Muscle of leg (tissue), 16 donors: ENCODE measurements at places on chromosomes 2 and 18. TPM values are rescaled to one million over a fixed set of nuclear protein-coding genes. Genes with fewer than 3 reads are reported as not detected.

The AMER3 gene
- total RNA-seq, result 0.09 TPM

The LCT gene
- not detected for total RNA-seq

The HRH4 gene
- 0.09 TPM for total RNA-seq

The KCNIP3 gene
- 5.8 TPM for total RNA-seq

The CKAP2L gene
- 5.5 TPM for total RNA-seq

The CERKL gene
- total RNA-seq, result not detected

The HJURP gene
- total RNA-seq, result 6.2 TPM

The NEURL3 gene
- total RNA-seq, result 0.13 TPM

The TUBA3E gene
- total RNA-seq, result not detected

The SLC39A6 gene
- 37.4 TPM for total RNA-seq

The IL36B gene
- total RNA-seq, result not detected

DNA sequence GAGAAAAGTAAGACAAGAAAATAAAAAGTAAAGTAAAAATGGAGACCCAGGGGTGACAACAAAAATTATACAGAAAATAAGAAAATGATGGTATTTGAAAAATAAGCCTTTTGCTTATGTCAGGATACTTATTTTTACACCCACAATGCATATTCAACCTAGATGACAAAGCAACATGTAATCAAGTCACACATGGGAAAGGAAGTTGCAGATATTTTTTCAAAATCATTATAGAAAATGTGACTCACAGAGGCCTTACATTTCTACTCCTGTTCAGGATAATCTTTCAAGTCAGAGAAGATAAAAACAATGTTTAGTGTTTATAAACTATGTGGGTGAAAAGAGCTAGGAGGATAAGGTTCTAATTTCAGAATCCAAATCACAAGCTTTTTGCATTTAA is 275.3 kb upstream of the UBE2E3 start:
- no peak for DNase-seq

DNA sequence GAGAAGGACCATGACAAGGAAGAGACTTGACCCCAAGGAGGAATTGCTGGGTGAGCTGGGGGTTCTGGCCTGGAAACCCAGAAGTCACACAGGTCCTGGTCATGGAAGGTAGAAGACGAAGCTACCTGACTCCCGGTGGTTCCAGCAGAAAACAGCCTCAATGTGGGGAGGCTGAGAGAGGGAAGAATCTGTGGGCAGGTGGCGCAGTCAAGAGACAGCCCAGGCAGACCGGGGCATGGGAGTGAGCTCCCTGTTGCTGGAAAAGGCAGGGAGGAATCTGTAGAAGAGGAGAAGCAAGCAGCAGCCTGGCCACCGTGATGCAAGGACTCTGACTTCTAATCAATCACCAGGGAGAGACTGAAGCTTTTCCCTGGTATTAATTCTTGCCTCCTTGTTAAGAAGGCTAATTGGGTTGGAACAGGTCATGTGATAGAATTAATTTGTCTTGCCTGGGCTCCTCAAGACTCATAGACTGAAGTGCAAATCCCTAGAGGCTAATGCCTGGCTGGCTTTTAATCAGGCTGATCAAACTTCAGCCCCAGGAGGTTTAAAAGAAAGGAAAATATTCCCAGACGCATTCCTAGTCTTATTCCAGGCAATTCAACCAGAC is 30.1 kb downstream of the CNGA3 start:
- no peak for DNase-seq

DNA sequence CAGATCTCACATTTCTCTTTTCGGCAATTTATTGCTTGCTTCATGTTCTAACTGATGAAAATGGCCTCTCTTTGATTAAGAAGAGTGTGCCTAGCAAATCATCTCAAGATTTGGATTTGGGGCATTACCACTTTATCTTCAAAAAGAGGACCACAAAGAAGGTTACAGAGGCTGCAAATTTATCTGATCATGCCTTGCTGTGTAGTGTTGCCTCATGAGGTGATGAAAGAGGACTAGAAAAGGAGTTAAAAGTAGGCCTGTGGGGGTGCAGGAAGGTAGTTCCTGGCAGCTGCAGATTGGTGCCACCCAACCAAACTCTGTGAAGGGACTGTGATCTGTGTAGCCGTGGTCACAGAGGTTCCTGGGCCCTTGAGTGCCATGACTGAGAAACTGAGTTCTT is 69.2 kb downstream of the PRELID3A start:
- no peak for DNase-seq

- no peak for DNase-seq
Observed at GRCh38 chr2:205696927-205697441, 14.7 kb downstream of the NRP2 start.

DNA sequence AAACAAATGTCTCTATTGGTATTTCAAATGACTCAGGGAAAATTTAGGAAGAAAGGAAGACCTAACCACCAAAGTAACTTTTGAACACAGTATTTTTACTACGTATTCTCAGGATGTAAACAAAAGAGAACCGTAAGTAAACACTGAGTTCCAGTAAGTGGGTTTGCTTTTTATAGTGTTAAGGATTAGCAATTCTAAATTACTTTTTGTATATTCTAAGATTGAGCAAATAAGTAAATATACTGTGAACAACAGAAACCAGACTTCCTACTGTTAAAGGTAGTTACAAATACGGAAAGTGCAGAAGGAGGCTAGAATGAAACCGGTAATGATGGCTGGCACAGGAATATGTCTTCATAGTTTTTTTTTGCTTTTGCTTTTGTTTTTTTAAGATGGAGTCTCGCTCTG is 31.5 kb downstream of the SESTD1 start:
- no peak for DNase-seq

DNA sequence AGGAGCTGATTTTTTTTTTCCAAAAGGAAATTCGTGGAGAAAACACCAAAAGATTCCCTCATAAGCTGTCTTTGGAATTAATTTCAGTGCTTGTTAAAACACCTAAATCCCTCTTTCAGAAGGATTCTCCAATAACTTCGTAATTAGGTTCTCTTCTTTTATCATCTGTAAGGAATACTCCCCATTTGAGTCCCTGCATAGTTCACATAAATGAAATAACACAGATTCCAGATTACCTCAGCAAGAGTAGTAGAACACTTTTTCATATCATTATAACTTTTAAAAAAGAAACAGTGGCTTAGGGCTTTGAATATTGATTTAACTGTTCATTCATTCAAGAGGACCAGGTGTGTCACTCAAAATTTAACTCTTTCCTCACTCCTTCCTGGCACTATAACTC is 55.5 kb downstream of the ARHGAP28 start:
- DNase-seq, result no peak

GRCh38 chr2:241898463-241899270 is 29.1 kb downstream of the RTP5 start:
- no peak for DNase-seq

GRCh38 chr2:209348433-209348832 is 75.4 kb upstream of the MAP2 start:
- no peak for DNase-seq

DNA sequence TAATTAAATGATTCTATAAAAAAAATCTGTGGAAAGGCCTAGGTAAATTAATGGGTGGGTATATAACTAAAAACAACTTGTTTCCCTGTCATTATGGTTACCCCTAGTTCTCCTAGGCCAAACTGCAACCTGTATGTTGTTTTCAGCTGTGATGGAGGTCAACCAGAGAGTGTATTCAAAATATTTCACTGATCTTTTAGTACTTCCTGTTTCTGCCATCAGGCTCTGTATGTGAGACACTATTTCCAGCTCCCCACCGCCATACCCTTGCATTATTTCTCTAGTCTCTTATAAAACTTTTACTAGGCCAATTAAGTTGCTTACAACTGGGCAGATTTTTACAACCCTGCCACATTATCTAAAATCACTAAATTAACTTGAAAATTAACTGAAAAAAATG is 21.0 kb upstream of the CDKL4 start:
- no peak for DNase-seq

- peak; percentile 28 for DNase-seq
Observed at GRCh38 chr2:22382479-22383169, 1002.4 kb upstream of the KLHL29 start.

DNA sequence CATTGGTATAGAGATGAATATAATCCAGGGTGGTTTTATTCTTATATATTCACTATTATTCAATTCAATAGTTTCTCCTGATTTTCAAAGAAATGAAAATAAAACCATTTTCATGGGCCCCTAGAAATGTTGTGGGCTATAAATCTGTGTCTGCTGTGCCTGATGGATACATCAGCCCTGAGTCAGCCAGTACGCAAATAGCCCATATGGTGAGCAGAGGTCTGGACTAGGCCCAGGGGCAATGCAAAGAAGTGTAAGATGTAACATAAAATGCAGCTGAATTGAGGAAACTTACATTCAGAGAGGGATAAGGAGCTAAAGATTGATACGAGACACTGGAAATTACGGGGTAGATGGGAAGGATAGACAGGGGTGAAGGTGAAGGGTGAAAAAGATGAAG is 122.5 kb downstream of the MAIP1 start:
- no peak for DNase-seq

GRCh38 chr2:208983486-208983885 is 440.4 kb upstream of the MAP2 start:
- DNase-seq, result no peak

DNA sequence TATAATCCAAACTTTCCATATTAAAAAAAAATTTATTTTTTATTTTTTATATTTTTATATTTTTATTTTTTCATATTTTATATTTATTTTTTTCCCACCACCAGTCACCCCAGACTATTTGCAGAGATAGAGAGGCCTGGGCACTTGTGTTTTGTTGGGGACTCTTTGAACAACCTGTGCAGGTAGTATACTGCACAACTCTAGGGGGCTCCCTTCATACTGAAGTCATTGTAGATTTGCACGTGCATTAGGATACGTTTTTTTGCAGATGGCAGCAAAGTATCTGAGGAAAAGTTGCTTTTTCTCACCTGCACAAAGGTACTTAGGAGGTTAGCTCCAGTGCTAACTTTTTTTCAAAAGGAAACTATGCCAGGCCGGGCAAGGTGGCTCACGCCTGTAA is 73.9 kb upstream of the TANC1 start:
- DNase-seq, result no peak

DNA sequence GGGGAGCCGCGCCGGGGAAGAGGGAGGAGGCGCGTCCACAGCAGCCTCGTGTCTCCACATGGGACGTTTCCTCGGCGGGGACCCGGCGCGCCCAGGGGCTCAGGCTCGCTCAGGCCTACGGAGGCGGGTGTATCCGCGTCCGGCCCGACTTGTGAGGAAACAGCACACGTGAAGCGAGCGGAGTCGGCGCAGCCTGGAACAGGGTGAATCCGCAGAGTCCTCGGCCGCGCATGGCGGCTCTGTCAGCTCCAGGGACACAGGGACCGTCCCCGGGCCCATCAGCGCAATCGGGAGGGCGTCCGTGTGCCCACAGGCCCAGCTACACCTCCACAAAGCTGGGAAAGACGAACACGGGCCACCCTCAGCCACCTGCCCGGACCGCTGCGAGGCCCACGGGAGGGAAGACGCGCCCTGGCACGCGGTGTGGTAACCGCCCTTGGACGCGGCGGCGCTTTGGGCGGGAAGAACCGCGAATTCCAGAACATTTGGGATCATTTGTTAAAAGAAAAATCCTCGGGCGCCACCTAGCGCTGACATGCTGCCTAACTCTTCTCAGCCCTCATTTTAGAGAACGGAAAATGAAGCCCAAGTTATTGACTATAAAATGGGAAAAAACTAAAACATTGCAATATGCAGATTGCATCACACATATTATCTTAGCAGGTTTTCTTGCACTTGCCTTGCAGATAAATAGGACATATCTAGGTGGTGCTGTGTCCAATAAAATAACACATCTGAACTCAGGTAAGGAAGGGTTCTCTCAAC is 40.4 kb downstream of the TMEM18 start:
- DNase-seq, result peak; percentile 79

- DNase-seq, result peak; percentile 83
Observed at GRCh38 chr2:205763708-205764211, 81.5 kb downstream of the NRP2 start.

DNA sequence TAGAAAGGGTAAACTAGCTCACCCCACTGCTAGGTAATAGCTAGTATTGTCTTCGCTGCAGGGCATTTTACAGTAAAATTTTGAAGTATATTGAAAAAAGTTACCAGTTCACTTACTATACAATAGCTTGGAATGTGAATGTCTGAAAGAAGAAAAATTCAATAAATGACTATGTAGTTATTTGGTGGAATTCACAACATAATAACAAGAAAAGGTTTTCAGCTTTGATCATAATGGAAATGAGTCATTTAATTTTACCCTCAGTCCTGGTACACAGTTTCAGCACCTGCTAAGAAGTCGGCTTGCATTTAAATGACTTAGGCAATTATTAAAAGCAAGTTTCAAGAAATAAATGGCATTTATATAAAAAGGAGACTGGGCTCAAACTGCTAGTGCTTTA is 90.4 kb downstream of the NUP35 start:
- no peak for DNase-seq

- no peak for DNase-seq
Observed at GRCh38 chr2:177589186-177589585, 196.6 kb downstream of the AGPS start.

- no peak for DNase-seq
Observed at GRCh38 chr2:95390881-95391321, 11.6 kb upstream of the FAHD2A start.
